ENCODE measurements at places on chromosomes 13 and 19.

DNA sequence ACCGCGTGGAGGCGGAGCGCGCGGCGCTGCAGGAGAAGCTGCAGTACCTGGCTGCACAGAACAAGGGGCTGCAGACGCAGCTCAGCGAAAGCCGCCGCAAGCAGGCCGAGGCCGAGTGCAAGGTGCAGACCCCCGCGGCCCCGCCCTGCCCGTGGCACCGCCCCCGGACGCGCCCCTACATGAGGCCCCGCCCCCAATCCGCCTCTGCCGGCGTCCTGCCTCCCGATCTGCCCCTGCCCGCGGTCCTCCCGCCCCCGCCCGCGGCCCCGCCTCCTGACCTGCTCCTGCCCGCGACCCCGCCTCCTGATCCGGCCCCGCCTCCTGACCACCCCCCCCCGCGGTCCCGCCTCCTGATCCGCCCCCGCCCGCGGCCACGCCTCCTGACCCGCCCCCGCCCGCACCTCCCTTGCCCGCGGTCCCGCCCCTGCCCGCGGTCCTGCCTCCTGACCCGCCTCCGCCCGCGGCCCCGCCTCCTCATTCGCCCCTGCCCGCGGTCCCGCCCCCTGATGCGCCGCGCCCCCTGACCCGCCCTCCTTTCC lies 11.7 kb downstream of the PRR36 start:
- no peak for DNase-seq

- DNase-seq: no peak
These were observed at the start of gene CD79A for GRCh38 chr19:41876847-41877832. CD79A (plus strand) TSS chr19:41877279; CDS start chr19:41877305, 26 bp downstream.

DNA sequence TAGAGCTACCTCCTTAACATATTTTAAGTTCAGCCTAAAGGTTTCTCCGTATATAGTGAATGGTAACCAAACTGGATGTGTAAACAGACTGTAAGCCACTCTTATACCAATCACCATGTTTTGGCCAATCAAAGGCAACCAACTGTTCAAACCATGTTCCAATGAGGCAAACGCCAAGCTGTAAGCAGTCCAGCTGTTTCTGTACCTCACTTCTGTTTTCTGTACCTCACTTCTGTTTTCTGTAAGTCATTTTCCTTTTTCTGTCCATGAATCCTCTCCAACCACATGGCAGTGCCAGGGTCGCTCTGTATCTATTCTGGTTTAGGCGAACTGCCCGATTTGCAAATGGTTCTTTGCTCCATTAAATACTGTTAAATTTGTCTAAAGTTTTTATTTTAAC lies 24.4 kb downstream of the COMMD6 start:
- no peak for DNase-seq

GRCh38 chr13:110306340-110306959 lies 507 bp downstream of the COL4A1 start:
- DNase-seq: no peak

DNA sequence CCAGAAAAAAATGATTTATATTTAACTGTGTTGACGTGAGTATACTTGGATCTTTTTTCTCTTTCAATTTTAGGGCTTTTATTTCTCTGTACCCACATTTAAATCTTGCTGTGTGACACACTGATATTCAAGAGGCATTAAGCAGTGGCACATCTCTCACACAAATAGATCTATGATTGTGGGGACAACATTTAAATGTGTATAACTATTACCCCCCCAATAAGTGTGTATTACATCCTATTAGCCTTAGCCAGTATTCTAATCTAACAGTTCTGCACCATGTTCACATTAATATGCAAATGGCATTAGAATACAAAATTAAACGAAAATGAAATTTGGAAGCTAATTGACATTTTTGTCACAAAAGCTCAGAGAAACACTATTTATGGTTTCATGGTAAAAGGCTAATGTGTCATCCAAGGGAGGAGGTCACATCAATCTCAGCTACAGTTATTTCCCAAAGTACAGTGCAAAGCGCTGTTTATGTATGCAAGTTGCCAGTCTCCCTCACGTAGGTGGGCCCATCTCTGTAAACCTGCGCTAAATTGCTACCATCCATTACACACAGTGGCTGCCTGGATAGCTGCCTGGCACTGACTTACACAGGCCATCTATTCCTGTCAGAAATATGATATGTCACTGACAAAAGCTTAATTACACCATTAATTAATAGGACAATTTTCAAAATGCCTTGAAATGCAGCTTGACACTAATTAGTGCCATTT lies 984.7 kb upstream of the PCDH9 start:
- no peak for DNase-seq

DNA sequence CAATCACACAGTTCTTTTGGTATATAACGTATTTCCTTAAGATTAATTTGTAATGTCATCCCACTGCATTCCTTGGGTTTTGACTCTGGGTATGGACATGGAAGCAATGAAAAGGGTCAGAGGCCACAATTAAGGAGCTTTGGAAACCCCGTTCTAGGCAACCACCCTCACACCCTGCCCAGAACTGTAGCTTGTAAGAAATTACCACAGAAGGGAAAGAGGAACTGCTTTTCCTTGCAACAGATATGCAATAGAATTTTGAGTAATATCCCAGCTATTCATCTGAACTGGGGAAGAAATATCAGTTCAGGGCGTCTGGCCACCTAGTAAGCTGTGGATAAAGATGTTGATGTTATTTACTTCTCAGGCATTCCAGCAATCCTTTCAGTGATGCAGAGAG lies 985 bp upstream of the CLC start:
- DNase-seq: no peak

All from vagina (tissue), 2 donors.